ENCODE measurements at places on chromosomes 2 and 18. TPM values are rescaled to one million over a fixed set of nuclear protein-coding genes. Genes with fewer than 3 reads are reported as not detected.

DNA sequence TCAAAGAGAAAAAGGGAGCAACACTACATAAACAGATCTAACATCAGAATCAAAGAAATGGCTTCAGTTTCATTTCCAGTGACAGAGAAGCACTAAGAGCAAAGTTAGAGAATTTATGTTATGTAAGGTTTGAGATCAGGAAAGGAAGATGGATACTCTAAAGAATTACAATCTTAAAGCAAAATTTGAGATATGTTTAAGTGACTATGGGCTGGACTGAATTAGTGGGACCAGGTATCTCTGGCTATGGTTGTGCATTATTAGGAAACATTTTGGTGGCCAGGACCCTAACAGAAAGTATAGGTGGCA lies 208.2 kb downstream of the CCDC178 start:
- no peak for DNase-seq

DNA sequence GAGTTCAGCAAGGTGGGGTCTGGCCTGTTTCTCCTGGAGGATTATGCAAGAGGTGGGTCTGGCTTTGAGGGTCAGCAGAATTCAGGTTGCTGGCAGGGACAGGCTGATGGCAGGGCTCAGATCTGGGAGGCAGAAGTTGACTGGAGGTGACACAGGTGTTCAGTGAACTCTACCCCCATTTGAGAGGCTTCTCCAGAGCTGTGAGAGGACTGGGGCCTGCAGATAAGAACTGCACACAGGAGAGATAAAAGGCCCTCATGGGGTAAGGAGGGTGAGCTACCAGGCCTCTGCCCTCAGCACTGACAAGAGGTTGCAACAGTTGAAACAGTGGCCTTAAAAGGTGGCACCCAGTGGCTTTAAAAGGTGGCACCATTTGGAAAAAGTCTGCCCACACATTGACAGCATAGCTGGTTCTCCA lies 13.1 kb downstream of the MOCOS start:
- no peak for DNase-seq

Gene SSB
- 52.3 TPM for total RNA-seq

GRCh38 chr2:28570431-28570830 lies 74.6 kb downstream of the PLB1 start:
- no peak for DNase-seq

GRCh38 chr18:79315596-79315995 lies 80.1 kb upstream of the NFATC1 start:
- DNase-seq = no peak

GRCh38 chr2:228556717-228557116 lies 375.2 kb upstream of the SPHKAP start:
- DNase-seq = no peak

- peak; percentile 64 for DNase-seq
Measured at GRCh38 chr2:27356056-27356381, 545 bp downstream of the GTF3C2 start.

- DNase-seq = peak; percentile 67
Measured at GRCh38 chr18:35861367-35862118, 110.9 kb upstream of the RMP24 start.

GRCh38 chr18:69944436-69944835 lies 3.2 kb downstream of the CD226 start:
- no peak for DNase-seq

Gene PASK
- 0.98 TPM for total RNA-seq

DNA sequence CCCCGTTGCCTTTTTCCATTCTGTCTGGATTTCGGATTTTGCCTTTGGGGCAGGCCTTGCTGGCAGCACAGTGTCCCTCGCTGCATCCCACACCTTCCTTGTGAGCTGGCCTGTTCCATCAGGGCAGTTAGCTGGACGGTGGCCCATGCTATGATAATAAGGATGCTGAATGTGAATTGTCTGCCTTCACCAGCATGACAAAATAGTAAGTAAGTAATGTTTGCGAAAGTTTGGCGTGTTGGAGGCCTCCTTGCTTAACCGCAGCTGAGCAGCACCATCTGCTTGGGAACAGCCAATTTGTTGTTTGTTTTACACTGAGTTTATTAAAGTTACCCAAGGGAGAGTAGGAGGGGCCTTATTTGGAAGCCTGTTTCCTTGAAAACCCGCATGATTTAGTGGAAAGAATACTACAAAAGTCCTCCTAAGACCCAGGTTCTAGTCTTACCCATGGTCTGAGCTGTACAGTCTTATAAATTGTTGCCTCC lies 469.7 kb upstream of the FANCL start:
- DNase-seq = no peak

Gene AMER3
- not detected for total RNA-seq

DNA sequence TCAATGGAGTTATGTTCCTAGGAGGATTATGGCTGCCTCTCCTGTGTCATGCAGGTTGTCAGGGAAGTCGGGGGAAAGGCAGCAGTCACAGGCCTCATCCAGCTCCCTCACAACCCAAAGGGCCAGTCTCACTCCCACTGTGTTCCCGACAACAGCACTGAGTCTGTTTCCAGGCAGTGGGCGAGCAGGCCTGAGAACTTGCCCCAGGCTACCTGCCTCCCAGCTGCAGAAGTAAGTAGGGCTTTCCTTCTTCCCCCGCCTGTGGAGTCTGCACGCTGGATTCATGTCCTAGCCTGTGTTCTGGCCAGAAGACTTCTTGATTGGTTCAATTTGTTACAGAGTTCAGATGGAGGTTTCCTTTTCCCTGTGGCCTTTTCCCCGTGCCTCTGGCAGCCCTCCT lies 8.2 kb upstream of the ZNF638 start:
- DNase-seq = no peak

Gene SERPINB12
- not detected for total RNA-seq

GRCh38 chr18:13572721-13573120 lies 153.6 kb downstream of the FAM210A start:
- peak; percentile 47 for DNase-seq

Gene SH3RF3
- total RNA-seq = 8.0 TPM

DNA sequence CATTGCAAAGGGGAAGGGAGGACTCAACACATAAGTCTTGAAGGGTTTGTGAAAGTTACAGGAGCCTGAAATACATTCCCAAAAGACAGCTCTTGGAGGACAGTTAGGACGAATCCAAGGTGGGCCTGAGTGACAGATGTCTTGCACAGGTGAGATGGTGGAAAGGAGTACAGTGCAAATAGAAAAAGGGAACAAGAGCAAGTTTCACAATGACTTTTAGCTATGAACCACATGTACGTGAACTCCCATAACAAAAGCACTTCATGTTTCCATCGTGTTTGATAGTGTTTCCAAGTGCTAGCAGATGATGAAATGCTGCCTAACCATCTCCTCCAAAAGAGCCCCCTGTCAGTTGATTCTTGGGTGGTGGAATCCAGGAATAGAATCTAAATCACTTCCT lies 1.8 kb downstream of the IL18RAP start:
- DNase-seq = no peak

GRCh38 chr2:37869304-37869703 lies 55.8 kb upstream of the RMDN2 start:
- no peak for DNase-seq

Gene FBXO15
- total RNA-seq = 0.30 TPM

Gene IMMT
- 104 TPM for total RNA-seq
